ENCODE measurements at places on chromosomes 1 and 21. TPM values are rescaled to one million over a fixed set of nuclear protein-coding genes. Genes with fewer than 3 reads are reported as not detected.

Gene CNR2
- not detected for total RNA-seq

DNA sequence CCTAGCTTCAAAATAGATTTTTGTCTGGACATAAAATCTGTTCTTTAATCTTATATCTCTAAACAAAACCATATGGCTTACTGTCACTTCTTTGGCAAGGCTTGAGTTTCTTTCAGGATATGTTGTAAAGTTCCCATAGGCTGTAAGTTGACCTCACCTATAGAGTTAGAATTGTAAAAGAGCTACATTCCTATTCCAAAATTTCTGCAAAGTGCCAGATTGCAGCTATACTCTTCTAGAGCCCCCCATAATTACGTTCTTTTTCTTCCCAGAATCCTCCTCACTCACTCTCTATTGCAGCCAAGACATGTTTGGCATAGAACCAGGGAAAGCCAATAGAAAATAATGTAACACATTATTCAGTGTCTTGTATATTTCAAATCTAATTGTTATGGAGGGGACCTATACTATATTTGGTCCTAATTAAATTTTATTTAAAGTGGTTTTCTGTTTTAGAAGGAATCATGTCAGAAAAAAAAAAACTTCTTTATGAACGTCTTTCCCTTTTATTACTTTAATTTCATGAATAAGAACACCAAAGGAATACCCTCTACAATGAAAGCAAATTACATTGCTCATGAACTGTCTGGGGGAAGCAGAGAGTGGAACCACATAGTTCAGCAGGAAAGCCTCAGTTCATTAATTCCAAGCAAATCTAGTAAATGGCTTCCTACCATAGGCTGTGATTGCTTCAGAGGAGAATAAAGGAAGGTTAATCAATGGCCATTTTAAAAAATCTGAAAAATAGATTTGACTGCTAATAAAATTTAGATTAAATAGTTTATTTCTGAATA is 22.3 kb downstream of the CTTNBP2NL start:
- no peak for DNase-seq

GRCh38 chr1:26025060-26025459 is 3.5 kb downstream of the EXTL1 start:
- DNase-seq, result no peak

- no peak for DNase-seq
Measured at GRCh38 chr1:204414016-204414415, 2.4 kb upstream of the PPP1R15B start.

DNA sequence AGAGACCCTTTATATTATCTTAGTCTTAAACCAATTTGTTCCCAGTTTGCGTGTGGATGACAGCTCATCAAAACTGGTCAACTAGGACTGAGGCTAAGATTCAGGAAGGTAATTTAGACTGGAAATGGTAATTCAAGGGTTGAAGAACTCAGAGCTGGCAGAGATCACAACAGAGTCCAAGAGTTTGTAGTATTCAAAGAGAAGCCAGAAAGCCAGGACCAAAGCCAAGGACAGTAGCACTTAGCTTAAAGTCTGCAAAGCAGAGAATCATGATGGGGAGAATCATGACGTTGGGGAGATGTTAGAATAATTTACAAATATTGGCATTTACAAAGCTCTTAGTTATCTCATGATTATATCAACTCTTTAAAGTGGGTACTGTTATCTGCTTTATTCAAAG is 32.6 kb downstream of the RNF11 start:
- no peak for DNase-seq
